Stimulated activated CD8-positive, alpha-beta memory T cell treated with anti-CD3 and anti-CD28 coated beads, Interleukin-7, amount 100 ng/mL, for 1 hour (primary cell): ENCODE measurements at places on chromosomes 4 and X.

DNA sequence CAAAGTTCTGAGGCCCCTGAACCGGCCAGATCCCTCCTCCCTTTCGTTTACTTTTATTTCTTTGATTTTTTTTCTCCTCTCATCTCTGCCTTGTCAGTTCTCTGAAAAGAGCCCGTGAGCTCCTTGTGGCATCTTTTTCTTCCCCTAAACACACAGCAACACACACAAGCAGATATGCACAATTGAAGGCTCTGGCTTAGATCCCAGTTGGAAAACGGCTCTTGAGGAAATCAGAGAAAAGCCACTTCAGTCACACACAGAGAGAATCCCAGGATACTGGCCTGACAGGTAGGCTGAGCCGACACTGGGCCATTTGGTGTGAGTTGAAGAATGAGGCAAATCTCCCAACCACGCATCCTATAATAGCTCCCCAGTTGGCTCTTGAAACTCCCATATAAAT, 12.9 kb downstream of the DIPK2B start:
- no peak for DNase-seq

DNA sequence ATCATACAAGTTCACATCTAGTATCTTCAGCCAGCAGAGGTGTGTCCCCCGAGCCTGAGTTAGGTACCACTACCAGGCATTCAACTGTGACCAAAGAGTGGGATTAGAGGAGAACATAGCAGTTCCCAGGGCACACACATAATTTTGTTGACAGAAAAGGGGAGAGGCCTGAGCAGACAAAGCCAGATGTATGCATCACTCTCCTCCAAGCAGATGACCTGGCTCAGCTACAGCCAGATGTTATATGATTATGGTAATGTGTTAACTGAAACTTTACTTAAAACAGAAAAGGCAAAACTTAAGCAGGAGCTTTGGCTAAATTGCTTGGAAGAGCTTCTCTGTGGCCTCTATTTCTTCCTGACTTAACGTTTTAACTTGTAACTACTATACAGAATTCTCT, 88.9 kb downstream of the CC2D2A start:
- no peak for DNase-seq

DNA sequence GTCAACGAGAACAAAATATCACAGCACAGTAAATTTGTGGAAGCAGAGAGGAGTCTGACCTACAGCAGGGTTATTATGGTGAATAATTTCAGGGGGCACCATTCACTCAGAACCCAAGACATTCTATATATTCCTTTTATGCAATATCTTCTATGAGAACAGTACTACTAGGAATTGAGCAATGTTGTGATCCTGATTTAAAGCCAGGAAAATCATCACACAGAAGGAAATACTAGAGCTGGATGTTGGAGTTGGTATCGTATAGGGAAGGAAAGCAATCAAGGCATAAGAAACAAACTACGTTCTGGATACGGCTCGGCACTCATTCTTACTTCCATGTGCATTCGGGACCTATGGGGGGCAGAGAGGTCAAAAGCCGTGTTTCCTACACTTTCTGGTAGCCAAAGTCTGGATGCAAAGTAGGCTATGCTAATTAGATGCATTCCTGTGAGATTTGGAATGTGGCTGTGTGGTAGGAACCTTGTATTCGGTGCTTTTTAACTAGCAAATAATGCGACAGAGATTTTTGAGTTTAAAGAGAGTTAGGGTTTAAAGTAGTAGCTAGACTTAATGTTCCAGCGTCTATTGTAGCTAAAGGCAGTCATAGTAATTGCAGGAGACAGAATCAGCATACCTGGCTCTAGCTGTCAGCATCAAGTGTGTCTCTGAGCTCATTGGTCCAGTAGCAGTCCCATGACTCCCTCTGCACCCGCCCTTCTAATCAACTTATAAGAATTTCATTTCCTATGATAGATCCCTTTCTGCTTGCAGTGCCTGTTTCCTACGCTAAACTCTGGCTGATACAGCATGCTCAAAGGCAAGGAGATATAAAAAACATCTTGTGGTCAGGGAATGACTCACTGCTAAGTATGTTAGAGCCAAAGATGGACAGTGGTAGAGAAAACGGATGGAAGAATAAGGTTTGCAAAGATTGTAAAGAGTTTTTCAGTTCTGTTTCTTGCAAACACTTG, 43.3 kb upstream of the PDGFC start:
- no peak for DNase-seq

DNA sequence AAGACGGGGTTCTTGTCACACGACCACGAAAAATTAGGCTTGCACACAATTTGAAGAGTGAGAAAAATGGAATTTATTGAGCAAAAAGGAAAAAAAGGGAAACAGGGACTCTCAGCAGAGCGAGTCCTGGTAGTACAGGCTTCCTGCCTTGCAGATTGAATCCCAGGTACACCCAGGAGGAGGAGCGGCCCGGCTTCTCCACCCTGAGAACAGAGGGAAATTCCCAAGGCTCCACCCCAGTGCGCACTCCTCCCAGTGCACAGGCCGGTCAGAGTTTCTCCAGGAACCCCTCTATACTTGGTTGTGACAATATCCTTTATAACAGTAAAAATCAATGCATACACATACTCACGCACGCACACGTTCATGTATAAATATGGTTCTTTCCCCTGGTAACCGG, 22.0 kb downstream of the SLC4A4 start:
- DNase-seq, result no peak

DNA sequence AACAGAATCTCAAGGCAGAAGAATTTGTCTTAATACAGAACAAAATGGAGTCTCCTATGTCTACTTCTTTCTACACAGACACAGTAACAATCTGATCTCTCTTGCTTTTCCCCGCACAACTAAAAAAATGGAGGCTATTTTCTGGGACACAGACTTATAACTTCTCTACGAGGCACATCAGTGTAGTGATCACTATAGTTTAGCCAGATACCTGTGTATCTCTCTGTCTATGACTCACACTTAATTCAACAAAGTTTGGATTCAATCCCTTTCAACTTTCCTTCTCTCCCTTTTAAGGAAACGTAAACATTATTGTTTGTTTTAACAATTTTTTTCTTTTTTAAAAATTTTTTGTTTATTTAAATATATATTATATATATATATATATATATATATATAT, 29.4 kb downstream of the APELA start:
- DNase-seq, result no peak

- no peak for DNase-seq
Observed at GRCh38 chrX:22634083-22634482, 361.4 kb downstream of the CBLL2 start.

DNA sequence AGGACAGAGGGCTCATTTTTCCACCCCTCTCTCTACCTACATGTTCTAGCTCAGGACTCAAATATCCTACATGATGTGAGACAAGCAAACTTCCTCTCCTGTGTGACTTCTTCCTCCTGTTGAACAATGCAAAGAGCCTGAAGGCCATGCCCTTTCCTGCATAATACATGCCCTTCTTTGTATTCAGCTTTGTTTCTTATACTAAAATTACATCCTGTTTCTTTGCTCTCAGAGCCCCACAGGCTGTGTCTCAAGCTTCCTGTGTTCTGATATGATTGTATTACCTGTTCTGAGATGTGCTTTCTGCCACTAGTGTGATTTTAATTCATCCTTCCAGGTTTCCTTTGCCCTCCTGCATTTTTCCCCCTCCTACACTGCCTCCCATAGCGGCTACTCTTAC, 166.4 kb upstream of the AFF2 start:
- DNase-seq, result no peak

DNA sequence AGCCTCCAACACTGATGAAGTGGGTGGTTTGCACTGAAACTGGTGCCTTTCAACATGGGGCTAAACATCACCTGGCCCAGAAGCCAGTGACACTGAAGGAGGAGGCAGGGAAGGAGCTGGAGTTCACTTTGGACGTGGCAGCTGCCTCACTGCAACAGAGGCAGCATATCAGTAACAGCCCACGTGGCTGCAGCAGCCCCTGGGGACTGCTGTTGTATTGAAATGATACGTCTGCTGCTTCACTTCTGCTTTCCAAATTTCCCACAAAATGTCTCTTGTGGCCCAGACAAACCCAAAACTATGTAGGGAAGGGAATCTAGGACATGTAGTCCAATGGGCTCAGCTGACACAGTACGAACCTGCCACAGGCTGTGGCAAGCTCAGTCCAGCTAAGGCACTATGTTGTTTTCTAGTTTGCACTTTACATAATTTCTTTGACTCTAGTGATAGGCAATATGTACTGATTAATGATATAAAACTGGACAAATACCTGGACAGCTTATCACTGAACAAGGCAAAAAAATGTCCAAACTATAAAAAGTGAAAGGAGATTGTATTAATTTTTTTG, 84.7 kb upstream of the RAPGEF2 start:
- no peak for DNase-seq

DNA sequence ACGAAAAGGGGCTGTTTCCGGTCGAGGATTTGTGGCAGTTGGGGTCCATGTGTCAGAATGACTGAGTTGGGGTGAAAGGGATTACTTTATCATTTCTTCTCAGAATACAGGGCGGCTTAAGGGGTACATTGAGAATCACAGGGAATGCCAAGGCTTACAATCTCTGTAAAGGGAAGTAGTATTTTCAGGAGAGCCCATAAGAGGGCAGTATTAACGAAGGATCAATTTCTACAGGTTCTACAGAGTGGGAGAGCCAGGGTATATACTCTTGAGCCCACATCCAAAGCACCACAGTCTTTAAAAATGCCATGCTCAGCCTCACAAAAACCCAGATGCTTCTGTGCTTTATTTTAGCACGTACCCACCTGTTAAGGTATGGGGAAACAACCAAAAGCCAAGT, 67.7 kb upstream of the ZXDA start:
- DNase-seq, result no peak

DNA sequence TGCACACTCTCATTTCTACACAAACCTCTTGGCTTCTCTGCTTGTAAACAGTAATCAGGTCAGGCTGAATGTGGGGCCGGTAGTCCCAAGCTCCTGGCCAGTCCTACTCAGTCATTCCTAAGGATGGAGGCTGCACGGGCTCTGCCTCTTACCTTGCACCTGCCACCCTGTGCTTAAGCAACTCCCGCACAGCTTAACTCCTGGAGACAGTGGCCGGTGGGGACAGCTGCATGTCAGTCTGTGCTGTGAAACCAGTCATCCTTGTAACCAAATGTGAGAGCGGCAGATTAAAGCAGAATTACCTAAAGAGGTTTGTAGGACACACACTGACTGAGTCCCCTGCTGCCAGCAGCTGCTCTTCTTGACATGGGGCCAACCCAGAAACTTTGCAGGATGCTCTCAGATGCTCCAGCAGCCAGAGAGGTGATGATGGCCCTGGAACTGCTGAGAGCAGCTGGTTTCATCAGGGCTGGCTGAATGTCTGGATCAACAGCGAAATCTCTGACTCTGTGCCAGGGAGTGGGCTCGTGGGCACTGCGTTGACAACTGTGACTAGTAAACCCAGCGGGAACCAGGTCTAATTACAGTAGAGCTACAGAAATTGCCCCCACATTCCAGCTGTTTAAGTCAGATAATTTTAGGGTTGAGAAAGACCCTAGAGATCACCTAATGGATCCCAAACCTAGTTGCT, 123.7 kb downstream of the ANAPC4 start:
- DNase-seq, result no peak

DNA sequence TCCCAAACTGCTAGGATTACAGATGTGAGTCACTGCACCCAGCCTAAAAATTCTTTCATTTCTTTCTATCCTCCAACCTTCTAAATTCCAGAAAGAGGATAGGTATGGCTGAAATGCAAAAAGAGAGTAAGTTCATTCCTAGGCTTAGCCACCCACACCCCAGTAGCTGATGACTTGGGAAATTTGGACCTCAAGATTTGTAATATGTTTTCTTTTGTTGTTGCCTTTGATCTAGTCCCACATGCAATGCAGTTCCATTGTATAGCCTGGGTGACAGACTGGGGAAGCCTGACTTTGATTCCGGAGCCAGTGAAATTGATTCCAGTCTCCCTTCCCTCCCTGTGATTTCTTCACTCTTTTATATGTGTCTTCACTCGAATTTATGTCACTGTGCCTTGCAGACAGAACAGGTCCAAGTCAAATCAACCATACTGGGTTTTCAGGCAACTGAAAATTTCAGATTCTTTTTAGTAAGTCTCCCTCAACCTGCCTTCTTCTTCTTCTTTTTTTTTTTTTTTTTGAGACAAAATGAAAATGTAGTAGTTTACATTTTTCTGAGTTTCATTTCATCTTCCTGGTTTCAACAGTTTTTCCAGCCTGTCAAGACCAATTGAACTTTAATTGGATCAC, 176.2 kb upstream of the RBPJ start:
- no peak for DNase-seq

- DNase-seq, result no peak
Observed at GRCh38 chr4:109319684-109320083, 17.2 kb upstream of the COL25A1 start.

DNA sequence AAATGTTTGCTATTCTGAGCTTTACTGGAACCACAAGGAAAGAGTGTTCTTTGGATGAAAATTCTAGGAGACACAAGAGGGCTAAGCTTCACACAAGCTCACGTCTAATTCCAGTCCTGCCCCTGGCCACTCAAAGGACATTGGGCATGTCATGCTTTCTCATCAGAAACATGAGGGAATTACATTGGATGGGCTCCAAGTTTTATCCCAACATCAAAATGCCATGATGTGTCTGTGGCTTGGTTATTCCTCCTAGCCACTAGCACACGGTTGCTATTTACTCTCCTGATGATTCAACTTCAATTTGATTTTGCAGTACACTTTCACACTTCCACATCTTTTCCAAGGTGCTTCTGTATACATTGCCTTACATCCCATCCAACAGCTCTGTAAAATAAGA, 149.6 kb upstream of the FAM9B start:
- no peak for DNase-seq

- DNase-seq, result no peak
Observed at GRCh38 chrX:150005027-150005426, 66.7 kb upstream of the EOLA2 start.

DNA sequence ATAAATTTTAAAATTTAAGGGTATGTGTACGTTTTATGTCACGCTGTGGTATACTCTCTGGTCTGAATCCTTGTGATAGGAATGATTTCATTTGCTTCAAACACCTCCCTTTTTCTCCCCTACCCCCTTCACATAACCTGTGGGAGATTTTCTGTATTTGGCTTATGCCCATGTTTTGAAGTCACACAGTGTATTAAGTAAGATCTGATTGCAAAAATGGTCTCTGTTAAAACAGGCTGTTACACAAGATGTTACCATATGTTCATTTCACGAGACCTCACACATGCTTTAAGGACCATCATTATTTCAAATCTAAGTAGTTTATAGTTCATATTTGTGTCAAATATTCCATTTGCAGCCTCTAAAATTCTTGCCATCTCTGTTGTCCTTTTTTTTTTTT, 63.5 kb downstream of the TMEM131L start:
- DNase-seq, result no peak

GRCh38 chr4:118158763-118159375, 124.6 kb downstream of the NDST3 start:
- DNase-seq, result no peak

GRCh38 chr4:47835494-47835893, 2.4 kb downstream of the CORIN start:
- no peak for DNase-seq

- no peak for DNase-seq
Observed at GRCh38 chr4:21753084-21753760, 195.3 kb downstream of the KCNIP4 start.

GRCh38 chr4:7823416-7823824, 116.2 kb downstream of the AFAP1 start:
- no peak for DNase-seq

GRCh38 chrX:69128588-69128987, 36.7 kb downstream of the PJA1 start:
- no peak for DNase-seq
